ENCODE measurements at places on chromosomes 2 and 18. TPM values are rescaled to one million over a fixed set of nuclear protein-coding genes. Genes with fewer than 3 reads are reported as not detected.

- no peak for DNase-seq
These were observed 65.7 kb upstream of the POMC start for GRCh38 chr2:25233916-25234605.

DNA sequence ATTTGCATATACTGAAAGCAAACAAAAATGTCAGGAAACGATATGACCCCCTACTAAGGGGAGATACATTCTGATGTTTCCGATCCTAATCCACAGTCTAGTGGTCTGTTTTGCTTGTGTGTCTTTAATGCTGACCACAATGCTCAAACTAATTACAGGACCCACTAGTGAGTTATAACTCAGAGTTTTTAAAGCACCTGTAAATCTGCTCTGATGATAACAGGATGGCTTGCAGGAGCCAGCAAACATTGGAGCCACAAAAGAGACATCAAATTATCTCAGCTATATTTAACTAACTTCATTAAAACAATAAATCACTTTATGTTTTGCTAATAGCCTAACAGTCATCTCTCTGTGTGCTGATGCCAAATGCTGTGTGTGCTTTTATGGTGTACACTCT lies 300.3 kb downstream of the NBAS start:
- no peak for DNase-seq

- no peak for DNase-seq
These were observed 64.7 kb upstream of the KLF7 start for GRCh38 chr2:207230261-207231105.

DNA sequence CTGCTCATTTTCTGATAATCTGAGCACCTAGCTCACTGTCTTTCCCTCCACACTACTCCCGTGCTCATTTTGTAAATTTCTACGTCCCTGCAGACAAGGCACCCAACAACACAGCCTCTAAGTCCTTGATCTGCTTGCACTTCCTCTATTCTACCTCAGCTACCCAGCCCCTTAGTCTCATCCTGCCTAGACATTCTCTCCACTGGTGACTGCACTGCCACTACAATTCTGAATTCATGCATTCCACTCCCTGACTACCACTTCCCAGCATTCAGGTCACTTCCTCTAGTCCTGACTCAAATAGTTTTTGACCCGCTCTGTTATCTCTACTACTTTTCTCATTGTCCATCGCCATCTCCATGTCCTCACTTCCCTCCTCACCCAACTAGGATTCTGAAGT lies 155.7 kb downstream of the DYM start:
- no peak for DNase-seq

CYP1B1 gene
- polyA plus RNA-seq, result 1.7 TPM

ACADL gene
- 12.4 TPM for polyA plus RNA-seq
